ENCODE measurements at places on chromosomes 5 and 9.

- DNase-seq = no peak
Measured at GRCh38 chr5:29811914-29812679, 1381.4 kb upstream of the CDH6 start.

- no peak for DNase-seq
Measured at GRCh38 chr5:16732356-16732755, 115.6 kb upstream of the RETREG1 start.

DNA sequence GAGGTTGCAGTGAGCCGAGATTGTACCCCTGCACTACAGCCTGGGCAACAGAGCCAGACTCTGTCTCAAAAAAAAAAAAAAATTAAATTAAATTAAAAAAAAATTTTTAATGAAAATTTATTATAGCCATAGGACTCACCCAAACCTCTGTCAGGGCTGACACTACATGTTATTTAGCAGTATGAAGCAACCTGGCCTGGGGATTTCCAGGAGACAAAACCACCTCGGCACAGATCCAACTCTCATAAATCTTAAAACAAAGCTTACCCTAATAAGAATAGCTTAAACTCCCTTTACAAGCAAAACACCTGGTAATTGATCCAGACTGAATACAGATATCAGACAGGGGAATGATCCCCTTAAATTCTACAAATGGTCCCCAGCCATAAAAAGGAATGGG, 38.4 kb downstream of the PPP1R2B start:
- no peak for DNase-seq

GRCh38 chr5:55218967-55219366, 8.1 kb downstream of the MCIDAS start:
- DNase-seq = no peak
